ENCODE measurements at places on chromosomes 7 and 10. TPM values are rescaled to one million over a fixed set of nuclear protein-coding genes. Genes with fewer than 3 reads are reported as not detected.

GRCh38 chr7:95589031-95589430, 7.3 kb downstream of the PDK4 start:
- no peak for DNase-seq

- DNase-seq, result no peak
These were observed 104.7 kb downstream of the VWC2 start for GRCh38 chr7:49878089-49878488.

DNA sequence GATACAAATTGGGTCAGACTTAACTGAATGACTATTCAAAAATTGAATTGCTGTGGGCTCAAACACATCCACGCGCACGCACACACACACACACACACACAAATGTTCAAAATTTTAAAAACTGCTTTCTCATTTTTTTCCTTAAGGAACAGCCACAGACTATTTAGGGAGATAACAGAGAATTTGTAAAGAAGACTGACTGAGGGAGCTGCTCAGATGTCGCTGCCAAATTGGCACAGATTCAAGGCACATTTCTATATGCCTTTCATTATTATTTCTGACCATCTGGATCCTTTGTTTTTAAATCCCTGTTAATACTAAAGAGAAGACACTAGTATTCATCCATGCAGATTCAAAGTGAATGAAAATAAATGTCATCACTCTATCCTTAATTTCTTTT, 154.8 kb downstream of the DGKB start:
- no peak for DNase-seq

DNA sequence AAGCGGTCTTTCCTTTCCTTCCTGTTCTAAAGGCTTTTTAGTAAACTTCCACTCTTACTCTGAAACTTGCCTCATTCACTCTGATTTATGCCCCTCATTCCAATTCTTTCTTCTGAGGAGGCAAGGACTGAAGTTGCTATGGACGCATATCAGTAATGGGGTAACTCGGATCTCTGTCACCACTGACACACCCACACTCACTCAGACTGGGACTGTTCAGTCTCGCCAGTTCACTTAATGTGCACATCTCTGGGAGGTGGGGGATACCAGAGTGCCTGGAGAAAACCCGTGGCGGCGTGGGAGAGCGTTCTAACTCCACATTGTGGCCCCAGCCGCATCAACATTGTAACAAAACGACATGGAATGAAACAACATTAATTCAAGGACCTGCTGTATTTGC, 1139.3 kb upstream of the CELF2 start:
- no peak for DNase-seq

PAX4 gene
- total RNA-seq, result not detected

SPDYE6 gene
- total RNA-seq, result not detected

KLLN gene
- total RNA-seq, result 1.4 TPM

GAD2 gene
- total RNA-seq, result not detected
